ENCODE measurements at places on chromosomes 13 and 19. TPM values are rescaled to one million over a fixed set of nuclear protein-coding genes. Genes with fewer than 3 reads are reported as not detected.

The CEACAM16 gene
- 0.16 TPM for polyA plus RNA-seq

The ZNF17 gene
- polyA plus RNA-seq = 3.2 TPM

The VAV1 gene
- 8.4 TPM for polyA plus RNA-seq

The SIGLEC11 gene
- 0.11 TPM for polyA plus RNA-seq

The TNNT1 gene
- 6.1 TPM for polyA plus RNA-seq

The ZSCAN1 gene
- not detected for polyA plus RNA-seq

The DIRAS1 gene
- 1.2 TPM for polyA plus RNA-seq

The ZNF576 gene
- 13.0 TPM for polyA plus RNA-seq

The ZNF486 gene
- 0.88 TPM for polyA plus RNA-seq

Measured in esophagus (tissue), 2 donors.